DND-41 (cell line): ENCODE measurements at places on chromosomes 3 and 15.

DNA sequence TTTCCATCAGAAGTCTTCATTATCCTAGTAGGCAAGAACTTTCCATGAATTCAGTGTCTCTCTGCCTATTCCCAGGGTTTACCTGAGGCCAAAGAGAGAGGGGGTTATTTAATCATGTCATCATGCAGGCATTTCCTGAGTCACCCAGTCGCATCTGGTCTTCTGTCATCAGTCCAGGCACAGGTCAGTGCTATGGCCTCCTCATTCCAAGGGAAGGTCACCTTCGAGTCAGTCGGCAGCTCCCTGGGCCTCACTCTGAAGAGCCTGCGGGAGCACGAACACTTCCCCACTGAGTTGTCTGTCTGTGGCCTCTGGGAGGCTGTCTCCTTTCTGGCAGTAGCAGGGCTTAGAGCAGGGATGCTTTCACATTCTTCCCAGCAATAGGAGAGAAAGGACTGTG lies 26.2 kb upstream of the LRTM1 start:
- DNase-seq = no peak

- DNase-seq = no peak
These were observed 1.5 kb downstream of the MESP1 start for GRCh38 chr15:89749526-89749925.

- DNase-seq = no peak
These were observed 1111.2 kb downstream of the TUSC7 start for GRCh38 chr3:117820658-117821299.

DNA sequence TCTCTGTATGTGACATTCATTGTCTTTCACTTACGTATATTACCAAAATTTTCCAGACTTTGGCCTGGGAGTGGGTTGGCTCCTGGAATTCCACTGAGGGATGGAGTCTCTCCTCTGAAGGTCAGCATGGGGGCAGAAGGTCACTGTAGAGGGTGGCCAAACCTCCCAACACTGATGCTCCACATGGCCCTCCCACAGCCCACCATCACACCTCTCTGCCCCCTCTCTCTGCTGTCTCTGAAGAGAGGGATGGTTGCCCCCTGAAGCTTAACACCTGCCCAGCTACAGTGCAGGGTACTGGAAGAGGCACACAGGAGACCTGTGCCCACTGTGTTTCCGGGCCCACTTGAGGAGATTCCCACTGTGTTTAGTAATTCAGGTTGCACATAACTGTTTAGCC lies 52.2 kb downstream of the CMTM6 start:
- no peak for DNase-seq
